ENCODE measurements at places on chromosomes 7 and 10. TPM values are rescaled to one million over a fixed set of nuclear protein-coding genes. Genes with fewer than 3 reads are reported as not detected.

DNA sequence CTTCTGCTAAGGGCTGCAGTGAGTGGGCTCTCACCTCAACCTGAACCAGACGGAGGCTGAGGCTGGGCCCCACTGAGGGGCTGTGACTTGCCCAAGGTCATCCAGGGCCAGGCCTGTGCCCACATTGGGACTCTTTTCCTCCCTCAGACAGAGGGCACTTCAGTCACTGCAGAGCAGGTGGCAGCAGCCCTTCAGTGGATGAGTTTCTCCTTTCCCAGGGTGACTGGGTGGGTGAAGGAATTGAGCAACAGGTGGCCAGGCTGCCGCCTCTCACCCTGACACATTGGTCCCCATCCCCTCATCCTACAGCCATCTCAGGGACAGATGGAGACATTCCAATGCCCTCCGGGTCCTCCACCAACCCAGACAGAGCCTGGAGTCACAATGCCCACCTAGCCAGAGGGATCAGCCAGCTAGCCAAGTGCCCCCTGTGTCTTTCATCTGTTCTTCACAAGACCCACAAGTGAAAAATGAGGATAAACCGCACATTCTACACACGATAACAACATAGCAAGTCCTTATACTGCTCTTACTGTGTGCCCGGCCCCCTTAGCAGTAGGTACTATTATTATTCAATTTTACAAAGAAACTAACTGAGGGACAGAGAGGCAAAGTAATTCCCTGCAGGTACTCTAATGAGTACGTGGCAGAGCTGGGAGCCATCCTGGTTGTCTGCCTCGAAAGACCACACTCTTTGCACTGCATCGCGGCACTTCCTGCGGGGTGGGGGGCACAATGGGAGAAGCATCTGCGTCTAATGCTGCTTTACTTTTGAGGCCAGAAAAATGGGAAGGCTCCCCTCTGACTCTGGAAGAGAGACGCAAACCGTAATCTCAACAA is 1.7 kb upstream of the SLC18A3 start:
- no peak overlapping the region for H3K27ac ChIP-seq
- no peak overlapping the region for H3K4me3 ChIP-seq
- no peak for DNase-seq
- H3K4me1 ChIP-seq = peaks cover 4% of the 10 kb centered on the region
- H3K36me3 ChIP-seq = peaks cover 3% of the 10 kb centered on the region

DNA sequence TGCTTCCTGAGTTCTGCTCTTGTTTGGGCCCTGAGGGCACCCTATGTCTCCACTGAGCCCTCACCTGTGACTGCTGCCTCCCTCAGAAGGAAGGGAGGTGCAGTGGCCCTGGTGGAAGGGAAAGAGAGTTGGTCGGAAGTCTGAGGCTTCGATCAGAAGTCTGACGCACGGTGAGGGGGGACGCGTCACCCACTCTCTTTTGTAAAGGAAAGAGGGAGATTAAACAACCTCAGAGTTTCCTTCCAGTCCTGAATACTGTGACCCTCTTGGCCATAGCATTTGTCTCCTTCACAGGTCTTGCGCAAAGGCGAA is 31.4 kb upstream of the TRIM8 start:
- H3K36me3 ChIP-seq = peaks cover 6% of the 10 kb centered on the region
- no peaks in the 10 kb centered on the region for H3K27me3 ChIP-seq
- peak overlapping the region; percentile 27 for H3K4me3 ChIP-seq
- peak; percentile 74 for DNase-seq

The TMEM139 gene
- 0.42 TPM for total RNA-seq

The FAM241B gene
- total RNA-seq = 9.4 TPM

GRCh38 chr10:129277084-129277483 is 190.0 kb upstream of the MGMT start:
- H3K27ac ChIP-seq = no peak overlapping the region
- H3K4me3 ChIP-seq = no peak overlapping the region
- DNase-seq = no peak
- no peaks in the 10 kb centered on the region for H3K27me3 ChIP-seq
- no peaks in the 10 kb centered on the region for H3K4me1 ChIP-seq

The CTAGE4 gene
- total RNA-seq = 0.56 TPM

DNA sequence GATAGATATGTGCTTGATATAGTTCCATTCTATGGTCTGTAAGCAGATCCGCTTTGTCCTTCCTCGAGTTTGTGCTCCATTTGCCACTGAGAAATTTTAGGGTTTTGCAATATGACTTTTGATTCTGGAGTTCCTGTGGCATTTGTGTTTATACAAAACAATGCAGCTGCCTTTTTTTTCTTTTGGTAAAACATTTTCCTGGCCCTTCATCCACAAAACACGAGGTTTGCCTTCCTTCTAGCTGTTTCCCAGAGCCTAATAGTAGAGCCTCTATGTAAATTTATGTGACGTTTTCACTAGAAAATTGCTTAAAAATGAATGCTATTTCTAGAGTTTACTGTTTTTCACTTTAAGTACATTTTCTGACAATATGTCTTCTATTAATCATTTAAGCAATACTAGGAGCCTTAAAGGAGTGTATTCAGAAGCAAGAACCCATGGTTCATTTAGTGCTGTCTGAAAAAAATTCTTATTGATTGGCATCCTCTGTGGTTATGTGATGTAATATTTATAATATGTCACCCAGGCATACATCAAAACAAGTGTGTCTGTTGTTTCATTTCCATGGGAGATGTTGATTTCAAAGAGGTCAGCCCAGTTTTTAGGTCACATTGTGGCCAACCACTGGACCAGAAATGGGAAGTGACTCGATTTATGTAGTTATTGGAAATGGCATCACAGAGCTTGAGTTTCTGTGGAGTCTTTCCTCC is 618.3 kb downstream of the LRMDA start:
- H3K4me1 ChIP-seq = no peaks in the 10 kb centered on the region
- DNase-seq = no peak
- no peak overlapping the region for H3K27ac ChIP-seq
- H3K36me3 ChIP-seq = no peaks in the 10 kb centered on the region
- H3K27me3 ChIP-seq = no peaks in the 10 kb centered on the region

The CUZD1 gene
- total RNA-seq = 3.1 TPM

- H3K27me3 ChIP-seq = no peaks in the 10 kb centered on the region
- peak overlapping the region; percentile 43 for H3K4me3 ChIP-seq
- peaks cover 33% of the 10 kb centered on the region for H3K36me3 ChIP-seq
- peaks cover 23% of the 10 kb centered on the region for H3K4me1 ChIP-seq
Observed at GRCh38 chr7:77687100-77687746, 9.0 kb upstream of the RSBN1L start.

DNA sequence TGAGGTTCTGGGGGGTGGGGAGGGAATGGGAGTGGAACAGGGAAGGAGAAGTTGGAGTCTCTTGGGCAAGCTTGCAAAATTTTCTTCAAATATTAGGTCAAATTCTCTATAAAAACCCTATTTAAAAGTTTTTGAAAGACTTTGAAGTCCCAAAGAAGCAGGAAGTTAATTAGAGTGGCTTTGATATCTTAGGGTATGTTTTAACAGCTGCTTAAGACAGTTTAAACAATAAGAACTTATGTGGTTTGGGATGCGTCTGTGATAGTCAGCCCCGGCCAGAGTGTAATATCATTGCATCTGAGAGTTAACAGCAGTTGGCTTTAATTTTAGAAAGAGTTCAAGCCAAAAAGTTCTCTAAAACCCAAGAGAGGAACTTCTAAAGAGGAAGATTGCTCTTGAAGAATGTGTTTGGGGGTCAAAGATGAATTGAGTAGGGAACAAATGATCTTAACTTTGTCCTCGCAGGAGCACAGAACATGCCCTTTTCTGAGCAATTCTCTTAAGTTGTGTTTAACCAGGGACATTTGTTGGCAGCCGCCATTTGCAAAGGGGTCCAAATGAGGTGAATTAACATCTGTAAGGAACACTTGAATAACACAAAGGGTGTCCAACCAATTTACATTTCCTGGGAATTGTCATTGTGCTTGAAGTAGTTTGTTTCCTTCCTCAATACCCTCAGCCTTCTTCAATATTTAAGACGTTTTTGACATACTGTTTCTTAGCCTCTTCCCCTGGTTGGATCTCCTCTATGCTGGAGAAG is 182.4 kb downstream of the PTEN start:
- peaks cover 2% of the 10 kb centered on the region for H3K4me1 ChIP-seq
- H3K27me3 ChIP-seq = peaks cover 4% of the 10 kb centered on the region
- H3K4me3 ChIP-seq = no peak overlapping the region
- H3K36me3 ChIP-seq = no peaks in the 10 kb centered on the region
- no peak for DNase-seq

DNA sequence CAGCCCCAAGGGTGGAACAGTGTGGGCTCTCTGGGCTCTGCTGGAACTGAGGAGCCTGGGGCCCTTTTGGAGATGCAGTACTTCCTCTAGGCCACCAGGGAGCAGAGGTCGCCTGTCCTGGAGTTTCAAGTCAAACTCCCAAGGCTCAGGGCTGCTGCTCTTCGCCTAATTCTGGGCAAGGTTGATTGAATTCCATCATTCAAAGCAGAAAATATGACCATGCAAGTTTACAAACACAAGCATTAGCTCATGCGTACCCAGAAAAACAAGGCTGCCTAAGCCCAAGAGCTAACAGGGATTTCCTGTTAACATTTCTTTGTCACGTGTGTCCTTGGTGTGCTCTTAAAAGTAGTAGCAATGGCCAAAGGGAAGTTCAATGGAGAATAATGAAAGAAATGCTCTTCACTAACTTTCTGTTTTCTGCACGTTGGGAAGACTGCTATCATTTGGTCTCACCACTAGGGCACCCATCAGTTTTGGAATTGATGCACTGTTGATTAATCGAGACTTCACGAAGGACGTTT is 20.1 kb downstream of the LDB3 start:
- peak; percentile 84 for DNase-seq
- H3K4me3 ChIP-seq = no peak overlapping the region
- peaks cover 4% of the 10 kb centered on the region for H3K4me1 ChIP-seq
- no peaks in the 10 kb centered on the region for H3K36me3 ChIP-seq
- H3K27me3 ChIP-seq = peaks cover 1% of the 10 kb centered on the region
- H3K27ac ChIP-seq = no peak overlapping the region

The TIAL1 gene
- 212 TPM for total RNA-seq
